Chondrocyte (in vitro differentiated cells): ENCODE measurements at places on chromosomes 3 and 15.

- no peak for DNase-seq
Measured at GRCh38 chr3:138914870-138915502, 32.0 kb downstream of the FOXL2 start.

GRCh38 chr3:35492841-35493240, 146.5 kb upstream of the ARPP21 start:
- no peak for DNase-seq

DNA sequence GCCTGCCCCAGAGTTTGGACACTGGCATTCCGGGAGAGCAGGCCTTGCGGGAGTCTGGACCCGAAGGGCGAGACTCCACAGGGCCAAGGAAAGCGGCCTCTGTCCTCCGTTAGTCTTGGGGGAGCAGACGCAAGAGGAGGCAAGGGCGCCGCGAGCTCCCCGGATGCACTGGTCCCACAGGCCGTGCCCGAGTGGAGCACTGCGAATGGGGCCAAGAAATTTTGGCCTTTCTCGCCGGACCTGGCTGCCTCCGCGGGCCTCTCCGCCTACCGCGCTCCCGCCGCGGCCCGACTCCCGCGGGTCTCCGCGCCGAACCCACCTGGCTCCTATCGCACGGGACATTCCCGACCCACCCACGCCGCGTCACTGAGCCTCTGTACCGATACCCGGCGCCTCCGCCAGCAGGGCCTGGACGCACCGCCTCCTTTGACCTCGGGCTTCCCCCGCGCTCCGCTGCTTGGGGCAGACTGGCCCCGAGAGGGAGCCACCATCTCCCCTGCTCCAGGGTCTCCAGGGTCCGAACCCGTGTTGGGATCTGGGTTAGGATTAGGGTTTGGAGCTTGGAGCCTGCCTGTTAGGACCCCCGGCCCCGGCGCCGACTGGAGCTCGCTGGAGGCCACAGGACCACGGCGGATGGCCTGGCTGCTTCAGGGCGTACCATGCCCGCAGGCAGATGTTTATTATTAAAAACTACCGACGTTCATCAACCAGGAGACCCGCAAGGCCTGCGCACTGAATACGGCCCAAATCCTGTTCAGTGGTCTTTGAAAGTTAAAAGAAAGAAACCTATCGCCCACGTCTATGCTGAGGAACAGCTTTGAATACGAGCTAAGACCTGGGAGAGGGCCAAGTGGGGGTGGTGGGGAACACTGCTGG, 11.7 kb downstream of the SHOX2 start:
- DNase-seq = peak; percentile 82

DNA sequence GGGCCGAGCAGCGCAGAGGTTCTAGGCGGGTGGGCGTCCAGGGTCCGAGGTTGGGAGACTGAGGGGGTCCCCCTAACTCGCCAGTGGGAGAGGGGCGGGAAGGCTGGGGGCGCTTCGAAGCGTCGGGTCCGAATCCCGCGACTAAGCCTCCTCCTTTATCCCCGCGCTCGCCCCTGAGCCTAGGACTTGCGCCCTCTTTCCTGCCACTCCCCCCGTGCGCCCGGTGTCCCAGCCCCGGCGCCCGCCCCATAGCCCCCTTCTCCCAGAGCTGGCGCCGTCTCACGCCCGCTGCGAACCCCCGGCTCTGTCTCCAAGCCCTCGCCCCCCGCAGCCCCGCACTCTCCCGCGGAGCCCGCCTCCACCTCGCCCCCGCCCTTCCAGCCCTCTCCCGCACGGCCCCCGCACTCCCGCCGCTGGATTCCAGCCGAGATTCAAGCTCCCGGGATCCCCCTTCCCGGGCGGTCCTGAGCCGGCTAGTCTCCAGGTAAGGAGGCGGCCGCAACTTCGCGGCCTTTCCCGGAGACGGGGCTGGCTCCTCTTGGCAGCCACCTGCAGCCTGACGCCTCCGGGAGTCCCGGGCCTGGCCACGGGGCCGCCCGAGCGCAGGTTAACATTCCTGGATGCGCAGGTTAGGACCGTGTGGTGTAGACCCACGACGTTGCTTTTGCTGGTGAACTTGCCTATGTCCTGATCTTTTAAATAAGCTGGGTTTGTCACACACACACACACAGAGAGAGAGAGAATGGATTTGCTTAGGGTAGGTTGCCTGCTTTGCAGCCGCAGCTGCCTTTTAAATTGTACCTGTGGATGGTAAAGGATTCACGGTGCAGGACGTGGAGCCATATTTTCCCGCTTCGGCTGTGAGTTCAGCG, 563 bp downstream of the PXYLP1 start:
- DNase-seq = no peak

DNA sequence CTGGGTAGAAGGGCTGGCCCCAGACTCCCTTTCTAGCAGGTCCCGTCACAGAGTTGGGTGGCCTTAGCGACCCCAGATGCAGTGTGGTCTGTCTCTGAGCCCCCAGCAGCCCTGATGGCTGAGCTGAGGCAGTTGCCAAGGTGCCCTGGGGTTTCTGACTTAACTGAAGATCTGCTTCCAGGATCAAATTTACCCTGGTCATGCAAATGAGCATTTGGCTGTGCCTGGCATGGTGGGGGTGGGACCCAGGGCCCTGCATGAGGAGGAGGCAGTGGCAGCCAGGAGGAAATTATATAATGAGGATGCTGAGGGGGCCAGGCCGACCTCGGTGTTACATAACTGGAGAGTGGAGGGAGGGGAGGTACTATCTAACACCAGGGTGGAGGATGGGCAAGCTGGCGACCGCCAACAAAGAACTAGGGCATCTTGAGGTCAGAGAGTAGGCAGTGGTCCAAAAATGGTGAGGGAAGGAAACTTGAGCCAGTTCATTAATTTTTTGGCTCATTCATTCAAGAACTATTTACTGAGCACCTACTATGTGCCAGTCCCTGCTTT, 16.4 kb downstream of the PLEKHO2 start:
- DNase-seq = no peak

GRCh38 chr3:23389089-23389488, 186.0 kb downstream of the UBE2E2 start:
- no peak for DNase-seq

DNA sequence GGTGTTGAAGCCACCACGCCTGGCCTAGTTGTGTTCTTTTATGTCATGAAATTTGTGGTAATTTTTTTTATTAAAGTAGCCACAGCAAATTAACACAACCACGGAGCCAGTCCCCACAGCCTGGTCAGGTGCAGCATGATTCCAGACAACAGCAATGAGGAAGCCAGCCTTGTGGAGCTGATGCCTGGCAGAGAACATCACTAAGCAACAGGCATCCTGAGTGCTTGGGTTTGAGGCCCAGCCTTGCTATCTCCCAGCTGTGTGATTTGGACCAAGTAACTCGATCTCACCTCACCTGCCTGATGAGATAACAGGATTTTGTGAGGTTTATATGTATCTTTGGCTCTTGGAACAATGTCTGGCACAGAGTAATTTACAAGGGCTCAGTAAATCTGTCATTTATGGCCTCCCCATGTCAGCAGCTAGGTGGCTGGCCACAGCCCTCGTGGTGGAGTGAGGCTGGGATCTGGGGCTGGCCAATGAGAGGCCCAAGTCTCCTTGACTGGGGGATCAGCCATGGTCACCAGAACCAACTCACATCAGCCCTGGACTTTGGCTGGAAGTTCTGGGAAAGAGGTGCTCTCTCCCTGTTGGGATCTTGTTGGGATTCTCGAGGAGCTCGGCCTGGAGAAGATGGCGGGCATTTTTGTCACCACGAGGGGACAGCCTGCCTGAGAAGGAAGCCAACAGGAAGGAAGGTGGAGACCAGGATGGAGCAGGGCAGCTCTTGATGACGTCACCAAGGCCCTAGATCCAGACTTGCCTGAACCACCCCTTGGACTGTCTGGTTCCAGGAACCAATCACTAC, 22.8 kb upstream of the FLNB start:
- no peak for DNase-seq

DNA sequence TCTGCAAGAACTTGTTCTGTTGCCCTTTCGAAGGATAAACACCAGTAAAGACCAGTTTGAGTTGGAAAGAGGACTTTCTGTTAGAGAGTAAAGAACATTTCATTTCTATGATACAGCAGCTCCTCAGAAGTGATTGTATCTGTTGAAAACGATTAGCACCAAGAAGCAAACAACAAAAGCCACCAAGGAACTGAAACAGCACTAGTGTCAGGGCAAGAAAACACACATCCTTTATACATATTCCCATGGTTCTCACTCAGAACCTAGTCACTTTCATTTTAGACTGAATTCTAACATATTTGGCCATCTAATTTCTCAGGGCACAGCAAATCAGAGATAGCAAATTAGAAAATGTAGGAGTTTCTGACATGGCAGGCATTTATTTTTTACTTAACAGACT, 116.1 kb downstream of the ATP1B3 start:
- no peak for DNase-seq
